ENCODE measurements at places on chromosomes 5 and 9.
A peak's percentile ranks its signal among the peaks of the same experiment; 100 is the strongest.

DNA sequence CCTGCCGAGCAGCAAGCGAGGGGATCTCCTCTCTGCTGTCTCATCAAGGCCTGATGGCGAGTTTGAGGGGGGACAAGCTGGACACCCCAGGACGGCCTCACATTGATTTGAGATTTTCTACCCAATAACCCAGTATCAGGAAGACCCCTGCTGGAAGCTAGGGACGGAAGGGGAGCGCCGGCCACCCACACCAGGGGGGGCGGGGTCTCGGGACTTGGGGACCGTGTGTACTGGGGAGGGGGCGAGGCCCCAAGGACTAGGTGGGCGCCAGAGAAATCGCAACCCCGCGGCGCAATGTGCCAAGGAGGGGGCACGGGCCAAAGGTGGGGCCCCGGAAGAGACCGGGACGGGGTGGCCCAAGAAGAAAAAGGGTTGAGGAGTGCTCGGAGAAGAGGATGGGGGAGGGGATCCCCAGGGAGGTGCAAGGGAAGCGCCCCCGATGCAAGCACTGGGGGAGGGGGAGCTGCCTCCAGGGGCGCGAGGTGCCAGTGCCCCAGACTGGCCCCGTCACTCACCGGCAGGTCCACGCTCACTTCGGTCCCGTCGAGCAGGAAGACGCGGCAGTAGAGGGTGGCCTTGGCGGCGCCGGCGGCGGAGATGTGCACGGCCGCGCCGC is 1.1 kb downstream of the EPB41L4B start:
- DNase-seq = no peak

GRCh38 chr5:79514391-79515105 is 614 bp upstream of the HOMER1 start:
- DNase-seq = peak; percentile 86

DNA sequence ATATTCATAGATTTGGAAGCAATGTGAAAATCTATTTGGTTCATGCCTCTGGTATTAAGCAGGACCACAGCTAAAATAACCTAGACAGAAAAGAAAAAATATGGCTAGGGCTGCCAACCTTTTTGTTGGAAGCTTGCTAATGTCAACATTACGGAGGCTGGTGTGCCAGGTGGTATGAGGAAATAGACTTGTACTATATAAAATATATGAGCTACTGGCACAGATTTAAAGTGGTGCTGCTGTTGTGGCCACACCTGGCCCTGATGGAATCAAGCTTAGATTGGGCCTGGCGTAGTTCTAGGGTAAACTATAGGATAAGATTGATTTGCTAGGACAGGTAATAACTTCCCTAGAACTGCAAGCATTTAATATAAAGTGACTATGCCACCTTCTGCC is 10.6 kb upstream of the PARP8 start:
- DNase-seq = no peak

GRCh38 chr9:137050570-137050969 is 3.3 kb downstream of the ENTPD2 start:
- DNase-seq = no peak

GRCh38 chr5:77322406-77322805 is 111.9 kb downstream of the PDE8B start:
- DNase-seq = no peak
